ENCODE measurements at places on chromosomes 3 and 15.

DNA sequence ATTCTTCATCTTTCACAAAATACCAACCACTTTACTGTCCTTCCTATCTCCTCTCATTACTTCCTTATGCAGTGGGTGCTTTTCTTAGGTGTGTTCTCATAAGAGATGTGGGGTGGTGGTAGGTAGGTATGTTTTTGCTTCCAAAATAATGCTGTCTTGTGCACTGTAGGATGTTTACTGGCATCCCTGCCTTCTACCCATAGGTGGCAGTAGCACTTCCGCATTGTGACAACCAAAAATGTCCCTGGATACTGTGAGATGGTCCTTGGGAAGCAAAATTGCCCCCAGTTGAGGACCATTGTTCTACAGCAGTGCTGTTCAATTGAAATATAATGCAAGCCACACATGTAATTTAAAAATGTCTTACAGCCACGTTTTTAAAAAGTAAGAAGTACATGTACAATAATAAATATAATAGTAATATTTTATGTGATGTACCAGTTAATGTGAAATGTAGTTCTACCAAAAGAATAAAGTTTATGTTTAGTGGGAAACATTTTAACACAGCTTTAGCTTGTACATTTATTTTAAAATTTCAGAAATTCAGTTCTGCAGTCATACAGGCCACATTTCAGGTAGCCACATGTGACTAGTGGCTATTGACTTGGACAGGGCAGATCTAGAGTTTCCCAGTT lies 75.2 kb downstream of the NEO1 start:
- no peaks in the 10 kb centered on the region for H3K27me3 ChIP-seq
- peak; percentile 68 for DNase-seq
- no peak overlapping the region for H3K27ac ChIP-seq
- H3K4me3 ChIP-seq = no peak overlapping the region

DNA sequence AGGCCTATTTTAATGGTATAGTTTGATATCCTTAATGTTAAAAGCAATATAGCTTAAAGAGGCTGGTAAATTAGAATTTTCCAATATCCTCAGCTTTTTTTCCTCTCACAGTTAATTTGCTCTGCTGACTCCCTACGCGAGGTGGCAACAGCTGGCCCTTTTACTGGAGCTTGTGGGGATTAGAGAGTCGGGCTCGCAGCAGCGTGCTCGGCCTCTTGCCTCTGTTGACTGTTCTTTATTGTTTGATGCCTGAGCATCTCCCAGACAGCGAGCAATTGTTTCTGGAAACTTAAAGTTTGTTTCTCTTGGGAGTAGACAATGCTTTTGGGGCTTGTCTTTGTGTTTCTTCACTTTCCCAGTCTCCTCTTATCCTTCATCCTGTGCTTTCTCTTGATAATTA lies 80.8 kb downstream of the OPA1 start:
- H3K36me3 ChIP-seq = peaks cover 6% of the 10 kb centered on the region
- H3K27me3 ChIP-seq = no peaks in the 10 kb centered on the region
- DNase-seq = no peak
- peaks cover 12% of the 10 kb centered on the region for H3K4me1 ChIP-seq
- no peak overlapping the region for H3K4me3 ChIP-seq
- no peak overlapping the region for H3K27ac ChIP-seq

GRCh38 chr3:16515885-16516420 lies 2.5 kb upstream of the RFTN1 start:
- no peaks in the 10 kb centered on the region for H3K36me3 ChIP-seq
- H3K4me1 ChIP-seq = peaks cover 13% of the 10 kb centered on the region
- H3K27me3 ChIP-seq = peaks cover 56% of the 10 kb centered on the region
- no peak overlapping the region for H3K4me3 ChIP-seq

DNA sequence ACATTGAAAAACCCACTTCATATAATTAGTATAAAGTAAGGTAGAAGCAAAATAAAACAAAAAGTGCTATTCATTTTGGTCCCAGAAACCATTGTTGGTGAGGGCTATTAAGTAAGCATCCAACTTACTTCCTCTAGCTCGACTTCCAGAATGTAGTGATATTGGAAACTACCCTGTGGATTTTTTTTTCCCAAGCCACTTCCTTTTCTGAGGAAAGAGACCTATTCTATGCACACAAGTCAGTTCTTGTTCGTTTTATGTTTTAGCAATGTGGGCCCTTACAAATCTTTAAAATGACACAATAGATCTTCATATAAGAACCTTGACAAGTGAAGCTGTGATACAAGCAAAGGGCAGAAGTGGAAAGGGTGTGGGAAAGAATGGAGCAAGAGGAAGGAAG lies 402.0 kb upstream of the TBL1XR1 start:
- H3K27ac ChIP-seq = no peak overlapping the region
- H3K36me3 ChIP-seq = no peaks in the 10 kb centered on the region
- no peaks in the 10 kb centered on the region for H3K27me3 ChIP-seq
- peaks cover 33% of the 10 kb centered on the region for H3K4me1 ChIP-seq
- H3K4me3 ChIP-seq = no peak overlapping the region

GRCh38 chr3:142276781-142277180 lies 51.4 kb upstream of the GK5 start:
- H3K4me1 ChIP-seq = peaks cover 17% of the 10 kb centered on the region
- H3K27me3 ChIP-seq = no peaks in the 10 kb centered on the region
- no peak overlapping the region for H3K4me3 ChIP-seq
- H3K27ac ChIP-seq = no peak overlapping the region
- DNase-seq = no peak
- no peaks in the 10 kb centered on the region for H3K36me3 ChIP-seq

DNA sequence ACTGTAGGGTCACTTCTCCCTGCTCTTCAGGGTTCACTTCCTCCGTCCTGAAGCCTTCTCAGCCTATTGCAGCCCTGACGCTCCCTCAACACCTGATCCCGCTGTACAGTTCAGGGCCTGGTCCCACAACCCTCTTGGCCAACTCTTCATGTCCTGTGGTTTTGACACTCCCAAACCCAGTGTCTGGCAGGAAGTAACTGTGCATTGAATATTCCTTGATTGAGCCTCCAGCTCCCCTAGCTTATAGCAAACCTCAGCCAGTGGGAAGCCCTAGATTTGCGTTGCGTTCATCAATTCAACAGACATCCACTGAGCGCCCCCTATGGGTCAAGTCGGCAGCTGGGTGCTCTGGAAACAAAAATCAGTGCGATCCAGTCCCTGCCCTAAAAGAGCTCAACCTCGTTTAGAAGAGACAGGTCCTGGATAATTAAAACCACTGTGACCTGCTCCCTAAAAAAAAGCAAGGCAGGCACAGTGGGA lies 13.5 kb downstream of the UBAP1L start:
- no peaks in the 10 kb centered on the region for H3K4me1 ChIP-seq
- H3K27ac ChIP-seq = no peak overlapping the region
- H3K36me3 ChIP-seq = peaks cover 5% of the 10 kb centered on the region
- no peak overlapping the region for H3K4me3 ChIP-seq
